NCI-H1436 (cell line): ENCODE measurements at places on chromosomes 11 and 22.
A peak's percentile ranks its signal among the peaks of the same experiment; 100 is the strongest.

- no peak for DNase-seq
Measured at GRCh38 chr11:123122852-123123251, 60.9 kb upstream of the HSPA8 start.

DNA sequence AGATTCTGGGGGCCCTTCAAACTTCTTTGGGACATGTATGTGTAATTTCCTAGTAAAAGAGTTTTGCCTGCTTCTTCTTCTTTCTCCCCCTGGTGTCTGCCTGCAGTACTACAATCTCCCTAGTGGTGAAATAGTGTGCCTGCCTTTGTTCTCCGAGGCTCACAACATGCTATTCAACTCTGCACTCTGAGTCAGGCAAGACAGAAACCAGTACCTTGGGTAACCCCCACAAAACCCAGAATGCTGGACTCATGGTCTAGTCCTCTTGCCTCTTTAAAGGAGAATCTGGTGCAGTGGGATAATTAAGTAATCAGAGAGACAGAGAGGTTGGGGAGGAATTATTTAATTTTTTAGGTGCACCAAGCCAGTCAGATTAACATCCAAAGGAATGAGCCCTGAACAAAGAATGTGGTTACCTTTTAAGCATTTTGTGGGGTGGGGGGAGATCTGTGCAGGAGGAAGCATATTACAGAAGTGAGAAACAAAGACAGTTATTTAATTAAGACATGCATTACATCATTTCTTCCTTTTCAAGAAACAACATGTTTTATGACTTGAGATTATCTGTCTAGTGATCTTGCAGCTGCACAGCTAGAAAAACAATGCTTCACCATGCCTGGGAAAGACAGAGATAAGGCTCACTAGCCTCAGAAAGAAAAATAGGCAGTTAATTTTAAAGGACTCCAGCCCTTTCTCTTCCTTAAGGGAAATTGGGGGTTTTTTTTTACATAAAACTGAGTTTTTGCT lies 11.0 kb upstream of the MS4A6A start:
- peak; percentile 5 for DNase-seq

DNA sequence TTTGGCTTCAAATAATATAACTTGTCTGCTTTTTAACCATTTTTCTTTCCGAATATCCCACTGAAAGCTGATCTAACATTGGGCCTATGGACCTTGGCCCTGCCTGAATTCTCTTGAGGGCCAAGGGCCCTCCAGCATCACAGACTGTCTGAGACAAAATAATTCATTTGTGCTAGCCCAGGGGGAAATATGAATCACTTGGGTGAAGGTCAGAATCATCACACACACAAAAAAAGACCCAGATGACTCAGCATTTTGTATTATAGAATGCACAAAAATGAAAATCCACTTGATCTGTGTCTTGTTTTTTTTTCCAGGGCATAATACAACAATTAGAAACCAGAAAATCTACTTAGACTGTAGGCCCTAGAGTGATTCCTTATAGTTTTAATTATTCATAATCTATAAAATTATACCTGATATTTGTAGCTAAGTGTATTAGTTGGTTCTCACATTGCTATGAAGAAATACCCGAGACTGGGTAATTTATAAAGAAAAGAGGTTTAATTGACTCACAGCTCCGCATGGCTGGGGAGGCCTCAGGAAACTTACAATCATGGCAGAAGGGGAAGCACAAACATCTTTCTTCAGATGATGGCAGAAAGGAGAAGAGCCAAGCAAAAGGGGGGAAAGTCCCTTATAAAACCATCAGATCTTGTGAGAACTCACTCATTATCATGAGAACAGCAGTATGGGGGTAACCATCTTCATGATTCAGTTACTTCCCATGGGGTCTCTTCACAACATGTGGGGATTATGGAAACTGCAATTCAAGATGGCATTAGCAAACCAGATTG lies 15.6 kb upstream of the RDX start:
- no peak for DNase-seq

- DNase-seq: no peak
Measured at GRCh38 chr11:93407777-93408401, 77.3 kb downstream of the DEUP1 start.

GRCh38 chr11:67351275-67352005 lies 1.9 kb downstream of the POLD4 start:
- DNase-seq: peak; percentile 69

- DNase-seq: no peak
Measured at GRCh38 chr22:25749420-25750169, 7.6 kb downstream of the MYO18B start.

DNA sequence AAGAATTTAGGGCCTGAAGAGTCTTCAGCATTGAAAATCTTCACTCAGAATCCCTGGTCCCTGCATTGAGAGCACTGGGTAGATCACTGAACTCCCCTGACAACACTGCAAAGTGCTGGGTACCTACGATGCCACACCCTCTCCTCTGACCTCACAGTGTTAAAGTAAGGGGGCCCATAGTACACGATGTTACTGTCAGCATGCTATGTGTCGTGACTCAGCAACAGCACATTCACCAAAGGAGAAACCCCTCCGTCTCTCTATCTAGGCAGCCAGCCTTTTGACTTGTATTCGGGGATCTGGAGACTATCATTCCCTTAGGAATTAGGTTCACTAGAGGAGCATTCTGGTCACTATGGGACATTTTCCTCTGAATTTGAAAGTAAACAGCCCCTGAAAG lies 67.4 kb upstream of the PITPNB start:
- DNase-seq: no peak

GRCh38 chr22:36341640-36342041 lies 46.1 kb downstream of the MYH9 start:
- no peak for DNase-seq

- DNase-seq: no peak
Measured at GRCh38 chr11:102727890-102728289, 3.1 kb upstream of the MMP8 start.

- DNase-seq: no peak
Measured at GRCh38 chr11:22734628-22735345, 68.4 kb downstream of the GAS2 start.

GRCh38 chr22:32754413-32755041 lies 47.0 kb upstream of the TIMP3 start:
- no peak for DNase-seq

GRCh38 chr11:120186456-120186773 lies 24.4 kb upstream of the OAF start:
- DNase-seq: no peak

DNA sequence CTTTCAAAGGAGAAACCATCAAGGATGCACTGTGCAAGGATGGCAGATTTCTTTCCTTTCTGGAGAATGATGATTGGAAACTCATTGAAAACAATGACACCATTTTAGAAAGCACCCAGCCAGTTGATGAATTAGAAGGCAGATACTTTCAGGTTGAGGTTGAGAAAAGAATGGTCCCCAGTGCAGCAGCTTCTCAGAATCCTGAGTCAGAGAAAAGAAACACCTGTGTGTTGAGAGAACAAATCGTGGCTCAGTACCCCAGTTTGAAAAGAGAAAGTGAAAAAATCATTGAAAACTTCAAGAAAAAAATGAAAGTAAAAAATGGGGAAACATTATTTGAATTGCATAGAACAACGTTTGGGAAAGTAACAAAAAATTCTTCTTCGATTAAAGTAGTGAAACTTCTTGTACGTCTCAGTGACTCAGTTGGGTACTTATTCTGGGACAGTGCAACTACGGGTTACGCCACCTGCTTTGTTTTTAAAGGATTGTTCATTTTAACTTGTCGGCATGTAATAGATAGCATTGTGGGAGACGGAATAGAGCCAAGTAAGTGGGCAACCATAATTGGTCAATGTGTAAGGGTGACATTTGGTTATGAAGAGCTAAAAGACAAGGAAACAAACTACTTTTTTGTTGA lies 9.8 kb downstream of the FAM111A start:
- no peak for DNase-seq

DNA sequence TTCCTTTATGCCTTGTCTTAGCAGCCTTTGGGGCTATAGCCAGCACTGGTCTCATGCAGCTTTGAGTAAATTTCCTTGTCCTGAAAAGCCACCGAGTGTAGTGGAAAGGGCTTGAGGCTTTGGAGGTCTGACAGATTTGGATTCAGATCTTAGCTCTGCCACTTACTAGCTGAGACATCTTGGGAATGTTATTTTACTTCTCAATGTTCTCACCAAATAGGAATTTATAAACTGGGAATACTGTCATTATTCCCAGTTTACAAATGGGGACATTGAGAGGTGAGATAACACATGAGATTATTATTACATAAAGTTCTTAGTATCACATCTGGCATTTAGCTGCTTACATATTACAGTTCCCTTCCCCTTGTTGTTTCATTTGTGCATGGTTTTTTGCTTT lies 95.5 kb downstream of the COMMD9 start:
- DNase-seq: no peak

DNA sequence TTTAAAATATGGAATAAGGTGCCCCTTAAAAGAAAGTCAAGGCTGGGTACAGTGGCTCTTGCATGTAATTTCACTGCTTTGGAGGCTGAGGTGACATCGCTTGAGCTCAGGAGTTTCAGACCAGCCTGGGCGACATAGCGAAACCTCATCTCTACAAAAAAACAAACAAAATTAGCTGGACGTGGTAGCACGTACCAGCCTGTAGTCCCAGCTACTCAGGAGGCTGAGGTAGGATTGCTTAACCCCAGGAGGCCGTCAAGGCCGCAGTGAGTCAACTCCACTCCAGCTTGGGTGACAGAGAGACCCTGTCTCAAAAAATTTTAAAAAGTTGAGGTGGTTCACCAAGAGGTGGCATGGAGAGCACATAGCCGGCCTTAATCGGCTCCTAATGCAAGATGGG lies 17.7 kb upstream of the ADORA2A start:
- no peak for DNase-seq

DNA sequence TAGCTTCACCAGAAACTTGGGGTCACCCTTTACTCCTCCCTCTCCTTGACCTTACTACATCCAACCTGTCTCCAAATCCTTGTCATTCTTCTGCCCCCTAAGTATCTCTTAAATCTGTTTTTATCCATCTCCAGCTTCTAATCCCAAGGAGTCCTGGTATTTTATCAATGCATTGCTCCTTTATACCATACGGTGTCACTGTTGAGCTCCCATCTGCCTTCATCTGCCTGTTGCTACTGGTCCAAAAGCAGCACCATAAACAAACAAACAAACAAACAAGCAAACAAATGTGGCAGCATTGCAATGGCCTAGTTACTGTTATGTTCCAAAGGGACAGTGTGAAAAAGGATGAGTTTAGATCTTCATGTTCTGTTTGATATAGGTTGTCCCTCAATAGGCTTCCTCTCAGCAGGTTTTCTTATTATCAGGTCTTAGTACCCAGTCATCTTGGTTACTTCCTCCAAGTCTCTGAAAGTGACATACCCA lies 34.2 kb downstream of the DNHD1 start:
- no peak for DNase-seq

- no peak for DNase-seq
Measured at GRCh38 chr11:134555510-134555909, 143.5 kb upstream of the B3GAT1 start.
